ENCODE measurements at places on chromosomes 1 and 21.

- peak; percentile 66 for DNase-seq
These were observed 19.5 kb downstream of the MAP7D1 start for GRCh38 chr1:36175137-36176095.

DNA sequence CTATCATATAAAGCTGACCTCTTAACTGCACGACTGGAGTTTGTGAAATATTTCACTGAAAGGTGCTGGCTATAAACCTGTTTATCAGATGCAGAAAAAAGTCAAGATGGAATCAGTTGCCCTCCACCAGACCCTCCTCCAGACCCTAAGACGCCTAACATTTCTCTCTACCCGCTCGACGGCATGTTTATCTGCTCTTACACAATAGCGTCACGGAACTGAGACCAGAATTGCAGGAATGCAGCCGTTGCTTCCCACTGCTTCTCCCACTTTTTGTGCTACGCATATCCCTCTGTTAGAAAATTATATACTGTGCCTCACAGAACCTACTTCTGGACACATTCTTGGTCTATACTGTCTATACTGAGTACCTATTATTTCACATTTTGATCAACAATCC lies 28.2 kb upstream of the FAM131C start:
- no peak for DNase-seq

GRCh38 chr1:154874465-154874864 lies 4.4 kb upstream of the KCNN3 start:
- DNase-seq, result no peak

DNA sequence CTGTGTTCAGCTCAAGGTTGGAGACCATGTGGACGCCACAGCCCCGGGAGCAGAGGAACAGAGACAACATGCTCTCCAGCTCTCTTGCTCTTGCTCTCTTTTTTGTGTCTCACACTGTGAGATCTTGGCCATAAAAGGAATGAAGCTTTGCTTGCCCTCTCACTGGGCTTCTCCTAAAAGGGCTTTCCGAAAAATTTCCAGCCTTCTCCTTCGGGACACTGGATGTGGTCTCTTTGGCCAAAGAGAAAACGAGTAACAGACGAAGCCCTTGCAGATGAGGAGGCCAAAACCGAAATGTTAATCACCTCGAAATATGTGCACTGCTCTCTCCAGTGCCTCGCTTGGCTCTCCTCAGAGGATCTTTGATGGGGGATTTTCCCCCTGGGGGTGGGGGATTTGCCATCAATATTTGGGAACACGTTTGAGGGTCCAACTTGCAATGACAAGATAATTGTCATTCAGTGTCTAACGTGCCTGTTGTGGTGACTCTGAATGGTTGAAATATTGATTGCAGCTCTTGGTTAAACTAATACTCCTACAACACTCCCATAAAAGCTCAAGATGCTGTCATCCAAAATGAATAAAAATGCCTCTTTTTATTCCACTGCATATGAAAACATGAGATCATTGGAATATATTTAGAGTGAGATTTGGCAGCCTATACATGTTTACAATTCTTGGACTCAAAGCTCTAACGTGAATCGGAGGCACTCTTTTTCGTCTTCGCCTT lies 68.6 kb upstream of the ANGPTL1 start:
- DNase-seq, result no peak

GRCh38 chr1:232457595-232457994 lies 172.3 kb downstream of the SIPA1L2 start:
- no peak for DNase-seq

DNA sequence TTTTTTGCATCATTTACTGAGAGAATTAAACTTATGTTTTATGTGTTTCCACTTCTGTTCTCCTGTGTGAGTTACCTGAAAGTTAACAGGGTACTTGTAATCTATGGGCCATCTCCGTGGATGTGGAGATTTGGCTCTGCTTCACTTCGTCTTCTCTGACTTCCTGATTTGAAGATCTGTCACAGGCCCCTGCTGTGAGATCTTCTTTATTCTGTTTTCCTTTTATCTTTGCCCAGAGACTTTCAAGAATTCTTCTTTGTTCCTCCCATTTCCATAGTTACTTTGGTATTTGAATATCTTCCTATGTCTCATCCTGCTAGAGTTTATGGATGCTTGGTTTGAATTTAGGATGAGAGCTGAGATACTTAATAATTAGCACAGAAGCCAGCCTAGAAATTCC lies 35.4 kb upstream of the PKN2 start:
- no peak for DNase-seq

GRCh38 chr1:244221991-244222390 lies 170.9 kb downstream of the ZBTB18 start:
- DNase-seq, result no peak

DNA sequence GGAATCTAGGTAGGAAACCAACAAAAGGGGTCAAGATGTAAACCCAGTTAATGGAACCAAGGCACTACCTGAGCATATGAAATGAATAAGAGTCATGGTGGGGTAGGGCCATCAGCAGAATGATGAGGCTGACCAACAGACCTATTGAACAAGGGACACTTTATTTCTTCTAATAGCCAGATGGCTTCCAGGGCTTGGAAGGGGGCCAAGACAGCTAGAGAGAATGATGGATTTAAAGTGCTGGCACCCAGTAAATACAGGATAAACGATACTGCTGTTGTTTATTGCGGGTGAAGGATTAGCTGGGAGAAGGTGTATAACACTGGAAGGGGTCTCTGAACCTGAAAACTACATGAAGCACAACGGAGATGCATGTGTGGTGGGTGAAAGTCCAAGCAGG lies 15.6 kb downstream of the DDAH1 start:
- no peak for DNase-seq

GRCh38 chr21:42038826-42039425 lies 28.8 kb upstream of the ZBTB21 start:
- peak; percentile 10 for DNase-seq

GRCh38 chr1:238223076-238223640 lies 332.4 kb upstream of the ZP4 start:
- peak; percentile 58 for DNase-seq

- DNase-seq, result no peak
These were observed 347 bp upstream of the KRTAP20-4 start for GRCh38 chr21:30620080-30620479.

DNA sequence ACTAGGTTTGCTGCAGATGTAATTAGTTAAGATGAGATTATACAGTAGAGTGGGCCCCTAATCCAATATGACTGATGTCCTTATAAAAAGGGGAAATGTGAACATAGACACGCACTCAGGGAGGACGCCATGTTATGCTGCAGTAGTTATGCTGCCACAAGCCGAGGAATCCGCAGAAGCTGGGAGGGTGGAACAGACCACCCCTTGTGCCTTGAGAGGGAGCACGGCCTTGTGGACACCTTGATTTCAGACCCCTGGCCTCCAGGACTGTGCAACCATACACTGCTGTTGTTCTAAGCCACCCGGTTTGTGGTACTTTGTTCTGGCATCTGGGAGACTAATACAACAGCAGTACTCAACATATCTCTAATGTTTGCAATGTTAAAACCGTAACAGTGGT lies 57.9 kb upstream of the HIVEP3 start:
- DNase-seq, result no peak

- DNase-seq, result no peak
These were observed 168.7 kb upstream of the NR5A2 start for GRCh38 chr1:199858856-199859255.

DNA sequence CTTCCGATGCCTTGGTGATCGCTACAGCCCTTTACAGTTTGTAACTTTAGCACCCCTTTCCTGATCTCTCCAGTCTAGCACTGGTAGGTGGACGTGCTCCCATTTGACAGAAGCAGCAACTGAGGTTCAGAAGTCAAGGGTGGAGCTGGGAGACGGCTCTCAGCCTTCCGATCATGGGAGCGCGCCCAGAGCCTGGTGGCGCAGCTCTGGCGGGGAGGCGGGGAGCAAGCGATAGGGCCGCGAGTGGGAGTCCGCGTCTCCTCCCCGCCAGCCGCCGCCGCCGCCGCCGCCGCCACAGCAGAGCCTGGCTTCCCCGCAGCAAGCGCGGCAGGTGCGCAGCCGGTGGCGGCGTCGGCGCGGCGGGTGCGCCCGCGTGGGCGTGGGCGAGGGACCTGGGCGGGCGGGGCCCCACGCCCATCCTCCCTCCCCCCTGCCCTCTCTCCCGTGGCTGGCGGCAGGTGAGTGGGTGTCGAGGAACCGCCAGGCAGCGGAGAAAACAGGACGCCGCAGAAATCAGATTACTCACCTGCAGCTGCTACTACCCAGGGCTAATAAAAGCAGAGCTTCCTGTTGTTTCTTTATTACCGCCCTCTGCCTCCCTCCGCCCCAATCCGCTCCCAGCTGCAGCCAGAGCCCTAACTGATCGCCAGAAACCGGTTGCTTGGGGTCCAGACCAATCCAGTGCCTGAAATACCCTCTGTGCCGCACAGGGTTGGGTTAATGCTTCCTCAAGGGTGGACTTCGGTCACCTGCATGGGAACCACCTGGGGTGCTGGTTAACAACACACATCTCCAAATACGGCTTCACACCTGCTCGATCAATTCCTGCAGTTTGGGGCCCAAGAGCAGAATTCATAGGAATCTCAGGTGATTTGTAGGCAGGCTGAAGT lies 60.2 kb upstream of the ID3 start:
- no peak for DNase-seq

DNA sequence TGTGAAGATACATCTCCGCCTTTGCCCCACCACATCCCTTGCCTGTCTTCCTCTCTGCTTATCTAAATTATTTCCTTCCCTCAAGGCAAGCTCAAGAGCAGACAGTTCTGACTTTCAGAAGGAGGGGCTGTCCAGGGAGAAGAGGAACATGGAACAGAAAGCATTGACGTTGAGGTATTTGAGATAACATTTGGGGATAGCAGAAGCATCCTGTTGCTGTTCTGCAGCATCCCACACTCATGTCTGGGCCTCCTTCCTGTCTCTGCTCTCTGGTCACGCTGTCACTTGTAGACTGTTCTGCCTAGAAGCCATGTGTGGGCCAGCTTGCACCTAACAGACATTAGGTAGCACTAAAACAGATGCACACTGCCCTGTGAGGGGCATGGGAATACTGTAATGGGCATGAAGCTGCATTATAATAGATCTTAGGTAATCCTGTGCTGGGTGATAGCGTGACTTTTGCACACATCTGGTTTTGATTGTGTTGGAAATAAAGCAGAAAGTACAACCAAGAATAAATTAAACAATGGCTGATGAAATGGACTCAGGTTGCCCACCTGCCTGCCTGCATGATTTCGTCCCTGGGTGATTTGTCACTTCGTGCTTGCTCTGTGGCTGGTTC lies 660 bp upstream of the RD3 start:
- no peak for DNase-seq

DNA sequence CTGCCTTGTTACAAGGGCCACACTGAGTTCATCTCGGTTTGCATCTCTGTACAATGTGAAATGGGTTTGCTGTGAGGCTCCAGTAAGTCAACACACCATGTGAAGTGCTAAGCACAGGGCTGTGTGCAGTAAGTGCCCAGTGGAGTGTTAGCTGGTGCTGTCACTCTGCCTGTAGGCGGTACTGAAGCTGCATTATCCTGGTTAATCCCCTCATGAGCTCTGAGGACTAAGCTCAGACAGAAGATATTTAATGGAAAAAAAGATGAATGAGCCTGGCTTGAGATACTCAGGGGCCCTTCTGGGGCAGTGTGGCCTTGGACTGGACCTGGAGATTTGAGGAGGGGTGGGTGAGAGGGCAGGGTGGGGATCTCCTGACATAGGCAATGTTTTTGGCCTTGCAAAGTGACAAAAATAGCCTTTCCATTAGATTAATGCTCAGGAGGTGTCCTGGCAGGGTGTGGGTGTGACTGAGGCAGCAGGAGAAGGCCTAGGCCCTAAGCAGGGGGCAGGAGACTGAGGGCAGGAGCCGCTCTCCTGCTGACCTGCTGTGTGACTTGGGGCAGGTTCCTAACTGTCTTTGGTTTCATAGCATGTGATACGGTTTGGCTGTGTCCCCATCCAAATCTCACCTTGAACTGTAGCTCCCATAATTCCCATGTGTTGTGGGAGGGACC lies 570.5 kb downstream of the PTPRU start:
- no peak for DNase-seq

GRCh38 chr1:119015547-119015946 lies 27.4 kb upstream of the TBX15 start:
- no peak for DNase-seq

GRCh38 chr1:164466429-164466828 lies 92.6 kb upstream of the PBX1 start:
- DNase-seq, result no peak

DNA sequence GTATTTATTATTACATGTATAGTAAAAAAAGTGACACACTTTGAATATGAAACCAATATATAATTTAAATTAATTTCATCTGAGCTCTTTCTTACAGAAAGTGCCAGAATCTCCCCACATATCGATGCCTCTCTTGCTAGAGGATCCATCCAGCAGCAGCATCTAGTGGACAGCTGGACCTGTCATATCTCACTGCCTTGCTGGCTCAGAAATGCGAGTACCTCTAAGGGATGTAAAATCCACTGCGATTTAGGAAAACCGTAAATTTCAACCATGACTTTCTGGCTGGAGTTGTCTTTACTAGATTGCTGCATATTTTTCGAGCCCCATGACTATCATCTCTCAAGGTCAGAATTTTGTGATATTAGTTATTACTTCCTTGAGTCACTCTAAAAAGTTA lies 333.8 kb downstream of the NEGR1 start:
- DNase-seq, result no peak

DNA sequence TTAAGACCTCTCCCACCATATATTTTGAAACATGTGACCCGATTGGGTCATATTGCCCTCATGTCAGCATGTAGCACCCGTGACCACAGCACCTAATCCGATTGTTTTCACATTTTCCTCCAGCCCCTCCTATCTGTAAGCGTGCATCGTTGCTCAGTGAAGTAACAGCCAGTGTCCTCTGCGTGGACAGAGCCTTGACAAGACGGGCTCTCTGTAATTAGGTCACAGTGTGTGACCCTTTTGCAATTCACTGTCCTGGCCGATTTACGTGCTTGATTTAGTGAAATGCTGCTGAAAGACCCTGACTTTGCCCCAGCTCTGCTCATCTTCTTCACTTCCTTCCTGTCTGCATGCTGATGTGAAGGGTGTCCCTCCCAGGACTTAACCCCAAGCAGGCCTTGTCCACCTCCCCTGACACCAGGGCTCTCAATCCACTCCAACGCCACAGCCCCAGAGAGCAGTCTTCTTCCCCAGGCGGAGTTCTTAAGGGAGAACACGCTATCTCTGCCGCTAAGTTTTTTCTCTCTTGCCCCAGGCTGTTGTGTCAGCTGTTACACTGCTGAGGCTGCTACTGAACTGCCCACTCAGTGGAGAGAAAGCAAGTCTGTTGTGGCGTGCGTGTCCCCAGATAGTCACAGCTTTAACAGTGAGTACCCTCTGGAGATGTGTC lies 19.4 kb downstream of the URB2 start:
- DNase-seq, result no peak

DNA sequence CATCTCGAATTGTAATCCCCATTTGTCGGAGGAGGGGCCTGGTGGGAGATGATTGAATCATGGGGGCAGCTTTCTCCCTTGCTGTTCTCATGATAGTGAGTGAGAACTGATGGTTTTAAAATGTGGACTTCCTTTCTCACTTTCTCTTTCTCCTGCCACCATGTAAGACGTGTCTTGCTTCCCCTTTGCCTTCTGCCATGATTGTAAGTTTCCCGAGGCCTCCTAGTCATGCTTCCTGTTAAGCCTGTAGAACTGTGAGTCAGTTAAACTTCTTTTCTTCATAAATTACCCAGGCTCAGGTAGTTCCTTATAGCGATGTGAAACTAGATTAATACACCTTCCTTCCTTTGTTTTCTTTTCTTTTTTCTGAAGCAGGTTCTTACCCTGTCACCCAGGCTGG lies 13.9 kb downstream of the DNAJC6 start:
- no peak for DNase-seq

- DNase-seq, result no peak
These were observed 110.1 kb upstream of the VAV3 start for GRCh38 chr1:108075055-108075454.

Measured in HFFc6 (cell line).